ENCODE measurements at places on chromosomes 5 and 9.

DNA sequence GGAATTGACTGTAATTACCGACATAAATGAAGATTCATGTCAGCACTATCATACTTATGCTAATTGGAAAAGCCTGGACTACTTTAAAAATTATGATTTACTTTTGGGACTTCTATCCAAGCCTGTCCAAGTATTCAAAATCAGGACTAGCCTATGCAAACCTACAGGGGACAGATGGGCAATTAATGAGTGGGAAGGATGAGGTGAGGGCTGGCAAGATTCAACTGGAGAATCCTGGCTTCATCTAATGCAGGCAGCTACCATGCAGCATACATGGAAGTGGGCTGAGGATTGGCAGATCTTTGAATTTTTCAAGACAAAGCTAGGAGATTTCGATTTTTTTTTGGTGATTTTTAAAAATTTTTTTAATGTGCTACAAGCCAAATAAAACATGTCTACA lies 532.6 kb downstream of the CSNK1G3 start:
- no peak for DNase-seq

DNA sequence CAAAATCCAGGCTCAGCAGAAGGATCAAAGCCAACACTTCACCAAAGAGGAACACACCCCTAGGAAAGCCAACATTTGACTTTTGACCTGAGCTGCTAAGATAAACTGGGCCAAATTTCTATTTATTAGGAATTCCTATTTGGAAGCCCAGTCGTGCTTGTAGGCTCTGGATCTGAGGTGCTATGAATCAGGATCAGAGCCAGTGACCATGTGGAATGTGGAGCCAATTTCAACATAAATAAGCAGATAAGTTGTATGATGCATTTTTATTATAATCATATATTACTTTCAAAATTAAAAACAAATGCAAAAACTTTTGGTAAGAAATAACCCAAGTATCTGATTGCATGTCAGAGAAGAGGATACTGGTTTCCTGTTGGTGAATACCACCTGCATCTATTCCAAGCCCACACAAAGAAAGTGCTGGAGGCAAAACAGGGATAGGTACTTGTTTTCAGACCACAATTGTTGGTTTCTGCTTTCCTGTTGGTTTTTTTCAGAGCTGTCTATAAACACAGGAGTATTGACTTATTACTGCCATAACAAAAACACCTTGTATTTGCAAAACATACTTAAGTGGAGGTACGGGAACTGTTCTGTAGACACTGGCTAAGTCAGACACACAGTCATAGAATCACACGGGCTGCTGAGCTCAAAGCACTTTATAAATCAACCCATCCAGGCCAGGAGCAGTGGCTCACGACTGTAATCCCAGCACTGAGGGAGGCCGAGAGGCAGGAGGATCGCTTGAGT lies 52.8 kb downstream of the ARL15 start:
- peak; percentile 22 for DNase-seq

DNA sequence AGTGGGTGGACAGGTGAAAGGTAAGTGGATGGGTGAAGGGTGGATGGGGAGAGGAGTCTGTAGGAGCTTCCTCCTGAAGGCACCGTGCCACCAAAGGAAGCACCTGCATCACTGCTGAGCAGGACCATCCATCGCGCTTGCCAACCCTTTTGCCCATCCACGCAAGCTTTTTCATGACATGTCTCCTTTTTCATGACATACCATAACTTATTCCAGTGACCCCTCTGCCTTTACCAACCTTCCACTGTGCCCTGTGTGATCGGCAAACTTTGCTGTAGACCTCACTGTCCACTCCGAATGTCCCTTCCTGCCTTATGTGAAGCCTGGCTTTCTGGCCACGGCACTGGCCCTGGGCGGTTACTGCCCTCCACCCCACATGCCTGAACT lies 13.4 kb downstream of the FLT4 start:
- no peak for DNase-seq

DNA sequence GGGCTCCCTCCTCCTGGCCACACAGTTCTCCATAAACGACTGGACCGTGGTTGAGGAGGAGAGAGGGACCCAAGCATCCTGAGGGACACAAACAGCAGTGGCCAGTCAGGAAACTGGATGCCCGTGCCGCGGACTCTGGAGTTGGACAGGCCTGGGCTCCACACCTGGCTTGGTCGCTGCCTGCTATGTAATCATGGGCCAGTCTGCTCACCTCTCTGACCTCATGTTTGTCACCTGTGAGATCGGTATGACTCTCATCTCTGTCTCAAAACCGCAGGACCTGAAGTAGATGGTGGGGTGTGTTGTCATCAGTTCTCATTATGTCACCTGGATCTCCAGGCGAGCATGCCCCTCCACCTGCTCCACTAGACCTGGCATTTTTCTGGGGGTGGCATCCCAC lies 14.5 kb downstream of the CXXC5 start:
- no peak for DNase-seq

- no peak for DNase-seq
These were observed 17.1 kb downstream of the ENG start for GRCh38 chr9:127837346-127837745.

GRCh38 chr9:107949061-107949460 lies 459.5 kb upstream of the KLF4 start:
- DNase-seq: no peak

DNA sequence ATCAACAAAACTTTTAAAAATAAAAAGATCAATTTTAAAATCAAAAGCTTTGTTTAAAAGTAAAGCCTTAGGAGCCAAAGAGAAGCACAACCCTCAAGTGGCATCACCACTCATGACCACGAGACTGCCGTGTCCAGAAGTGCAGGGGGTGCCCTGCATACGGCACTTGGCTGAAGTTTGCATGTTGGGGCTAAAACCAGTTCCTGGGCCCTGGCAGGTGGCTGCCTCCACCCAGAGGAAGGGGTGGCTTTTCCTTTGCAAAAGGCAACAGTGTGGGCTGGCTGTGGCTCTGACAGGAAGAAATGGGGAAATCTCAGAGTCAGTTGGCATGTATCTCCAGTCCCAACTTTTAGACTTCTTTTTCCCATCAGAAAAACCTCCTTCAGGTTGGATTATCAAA lies 15.3 kb downstream of the TRMO start:
- no peak for DNase-seq
